ENCODE measurements at places on chromosomes 7 and 10.

GRCh38 chr10:95880704-95881103 is 27.1 kb upstream of the CC2D2B start:
- no peak for DNase-seq

- DNase-seq = no peak
These were observed 108.3 kb downstream of the AHR start for GRCh38 chr7:17406738-17407137.

- DNase-seq = no peak
These were observed 53.8 kb downstream of the COL13A1 start for GRCh38 chr10:69855346-69856111.

DNA sequence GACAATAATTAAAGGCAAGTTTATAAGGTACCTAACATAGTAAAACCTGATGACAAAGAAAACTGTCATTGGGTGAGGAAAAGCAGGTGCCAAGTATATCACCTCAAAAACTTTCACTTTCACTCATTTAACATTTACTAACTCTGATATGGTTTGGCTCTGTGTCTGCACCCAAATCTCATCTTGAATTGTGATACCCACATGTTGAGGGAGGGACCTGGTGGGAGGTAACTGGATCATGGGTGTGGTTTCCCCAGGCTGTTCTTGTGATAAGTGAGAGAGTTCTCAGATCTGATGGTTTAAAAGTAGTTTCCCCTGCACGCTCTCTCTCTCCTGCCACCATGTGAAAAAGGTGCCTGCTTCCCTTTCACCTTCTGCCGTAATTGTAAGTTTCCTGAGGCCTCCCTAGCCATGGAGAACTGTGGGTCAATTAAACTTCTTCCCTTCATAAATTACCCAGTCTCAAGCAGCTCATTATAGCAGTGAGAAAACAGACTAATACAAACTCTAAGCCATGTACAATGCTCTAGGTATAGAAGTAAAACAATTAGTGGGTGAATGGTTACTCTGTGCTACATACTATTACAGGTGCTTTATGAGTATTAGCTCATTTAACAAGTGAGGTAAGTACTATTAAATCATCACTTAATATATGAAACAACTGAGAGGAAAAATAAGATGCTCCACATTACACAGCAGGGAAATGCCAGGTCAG is 199.0 kb downstream of the CHCHD3 start:
- peak; percentile 8 for DNase-seq

GRCh38 chr7:2068693-2069471 is 163.9 kb downstream of the MAD1L1 start:
- no peak for DNase-seq

GRCh38 chr10:78531088-78531487 is 497.4 kb downstream of the RPS24 start:
- DNase-seq = no peak

DNA sequence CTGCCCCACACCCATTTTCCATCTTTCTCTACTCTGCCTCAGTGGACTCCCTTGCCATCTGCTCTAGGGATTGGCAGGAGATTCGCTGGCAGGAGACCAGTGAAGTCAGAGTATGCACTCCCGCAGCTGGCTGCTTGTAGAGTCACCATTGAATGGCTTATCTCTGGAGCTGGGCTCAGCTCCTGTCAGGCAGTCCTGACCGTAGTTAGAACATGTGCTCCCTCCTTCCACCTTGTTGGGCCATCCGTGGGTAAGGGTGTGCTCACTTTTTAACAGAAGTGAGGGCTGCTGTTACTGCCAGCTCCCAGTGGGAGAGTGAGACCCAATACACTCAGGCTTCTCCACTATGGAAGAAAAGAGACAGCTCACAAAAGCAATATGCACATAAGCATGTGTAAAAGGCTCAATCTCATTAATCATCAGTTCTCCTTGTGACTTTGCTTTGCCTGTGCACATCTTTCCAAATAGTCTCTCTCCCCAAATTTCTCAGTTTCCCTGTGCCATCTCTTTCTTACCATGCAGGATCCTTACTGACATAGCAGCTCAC is 773.3 kb downstream of the GRID1 start:
- no peak for DNase-seq

DNA sequence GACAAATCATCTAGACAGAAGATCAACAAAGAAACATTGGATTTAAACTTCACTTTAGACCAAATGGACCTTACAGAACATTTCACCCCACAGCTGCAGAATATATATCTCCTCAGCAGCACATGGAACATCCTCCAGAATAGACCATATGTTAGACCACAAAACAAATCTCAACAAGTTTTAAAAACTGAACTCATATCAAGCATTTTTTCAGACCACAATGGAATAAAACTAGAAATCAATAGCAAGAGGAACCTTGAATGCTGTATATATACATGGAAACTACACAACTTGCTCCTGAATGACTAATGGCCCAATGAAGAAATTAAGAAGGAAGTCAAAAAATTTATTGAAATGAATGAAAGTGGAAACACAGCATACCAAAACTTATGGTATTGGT is 157.7 kb downstream of the MTERF1 start:
- no peak for DNase-seq

- no peak for DNase-seq
These were observed 101.3 kb downstream of the MDFIC start for GRCh38 chr7:115023219-115023618.

GRCh38 chr10:10792681-10793080 is 225.0 kb upstream of the CELF2 start:
- no peak for DNase-seq

- DNase-seq = no peak
These were observed 92.4 kb upstream of the CAV2 start for GRCh38 chr7:116407165-116407564.

DNA sequence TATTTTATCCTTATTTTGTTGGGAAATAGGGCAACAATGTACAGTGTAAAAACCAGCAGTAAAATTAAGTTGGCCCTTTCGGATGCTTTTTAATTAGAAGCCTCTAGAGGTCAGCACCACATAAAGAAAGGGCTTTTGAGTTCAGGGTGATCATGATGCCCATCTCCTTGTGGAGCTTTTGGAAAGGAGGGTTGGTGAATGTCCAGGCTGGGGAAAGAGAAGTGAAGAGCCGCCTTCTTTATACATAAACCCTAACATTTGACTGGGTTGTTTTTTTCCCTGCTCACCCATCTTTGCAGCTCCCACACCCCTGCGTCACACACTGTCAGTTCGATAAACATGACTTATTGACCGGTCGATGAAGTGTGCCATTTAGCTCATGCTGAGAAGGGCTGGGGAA is 29.8 kb downstream of the MTURN start:
- DNase-seq = no peak

- DNase-seq = no peak
These were observed 44.8 kb upstream of the ELFN1 start for GRCh38 chr7:1624999-1625927.

DNA sequence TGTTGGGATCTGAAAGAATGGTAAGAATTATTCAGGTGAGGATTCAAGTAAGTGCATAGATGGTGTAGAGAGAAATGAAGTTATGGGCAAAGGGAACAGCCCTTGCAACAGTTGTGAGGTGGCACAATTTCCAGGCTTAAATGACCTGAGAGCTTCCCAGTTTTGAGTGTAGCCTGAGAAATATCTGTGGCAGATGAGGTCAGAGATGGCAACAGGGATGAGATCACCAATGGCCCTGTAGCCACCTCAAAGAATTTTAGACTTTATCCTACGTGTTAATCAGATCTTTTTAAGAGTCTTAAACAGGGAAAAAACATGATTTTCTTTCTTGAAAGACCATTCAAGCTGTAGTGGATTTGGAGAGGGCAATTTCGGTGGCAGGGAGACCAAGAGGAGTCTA is 1.9 kb upstream of the NRF1 start:
- DNase-seq = no peak

DNA sequence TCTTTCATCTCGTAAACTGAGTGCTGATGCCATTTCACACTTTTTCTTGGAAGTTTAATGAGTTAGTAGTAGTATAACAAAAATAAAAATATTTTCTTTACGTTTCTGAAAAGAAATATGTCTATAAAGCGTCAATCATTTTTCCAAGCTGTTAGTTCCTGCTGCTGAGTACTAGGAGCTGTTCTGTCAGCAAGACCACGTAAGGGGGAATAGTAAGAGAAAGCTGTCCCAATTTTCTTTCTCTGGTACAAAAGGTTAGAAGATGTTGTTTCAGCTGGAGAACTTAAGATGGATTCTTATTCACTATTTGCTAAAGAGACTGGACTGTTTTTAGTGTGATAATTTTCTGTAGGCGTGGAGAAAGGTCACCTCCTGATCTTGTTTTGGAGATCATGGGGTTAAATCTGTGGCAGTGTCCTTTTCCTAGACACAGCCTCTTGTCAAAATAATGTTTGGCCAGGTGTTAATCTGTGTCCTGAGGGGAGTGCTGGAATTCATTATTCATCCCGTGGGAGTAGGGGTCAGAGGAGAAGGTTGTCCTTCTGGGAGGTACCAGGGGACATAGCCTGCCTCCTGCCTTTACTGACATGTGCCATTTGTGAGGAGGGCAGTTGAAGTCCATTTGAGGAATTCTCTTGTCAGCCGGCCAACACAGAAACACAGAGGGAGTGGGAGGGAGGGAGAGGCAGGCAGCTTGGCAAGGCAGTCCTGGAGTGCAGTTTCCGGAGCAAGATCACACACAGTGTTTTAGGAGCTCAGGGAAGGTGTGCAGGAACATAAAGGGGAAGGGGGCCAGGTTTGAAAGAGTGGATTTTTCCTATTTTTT is 368.7 kb downstream of the AUTS2 start:
- no peak for DNase-seq

DNA sequence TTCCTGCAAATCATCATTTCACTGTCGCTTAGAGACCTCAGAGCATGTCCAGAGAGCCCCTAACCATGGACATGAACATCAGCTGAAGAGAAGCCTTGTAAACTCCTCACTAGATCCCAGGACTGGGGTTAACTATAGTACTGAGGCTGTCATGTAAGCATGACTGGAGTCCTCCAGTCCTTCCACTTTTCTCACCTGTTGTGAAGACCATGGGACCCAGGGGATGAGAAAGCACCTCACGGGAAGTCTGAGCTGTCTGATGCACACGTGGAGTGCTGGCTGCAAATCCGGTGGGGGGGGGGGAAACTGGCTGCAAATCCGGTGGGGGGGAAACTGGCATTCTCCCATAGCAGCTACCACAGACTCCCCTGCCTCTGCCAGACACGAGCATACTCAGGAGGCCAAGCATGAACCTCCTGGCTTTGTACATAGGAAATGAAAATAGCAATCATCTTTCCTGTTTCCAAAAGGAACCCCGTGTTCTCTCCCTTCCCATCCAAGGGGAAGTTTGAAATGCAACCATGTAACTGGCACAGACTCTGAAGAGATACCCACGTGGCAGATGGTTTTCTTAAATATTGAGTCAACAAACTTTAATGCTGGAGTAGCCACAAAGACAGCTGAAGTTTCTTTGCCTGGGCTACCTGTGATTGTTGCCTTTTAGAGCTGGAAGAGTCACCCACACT is 261.4 kb downstream of the ZMYND11 start:
- no peak for DNase-seq

DNA sequence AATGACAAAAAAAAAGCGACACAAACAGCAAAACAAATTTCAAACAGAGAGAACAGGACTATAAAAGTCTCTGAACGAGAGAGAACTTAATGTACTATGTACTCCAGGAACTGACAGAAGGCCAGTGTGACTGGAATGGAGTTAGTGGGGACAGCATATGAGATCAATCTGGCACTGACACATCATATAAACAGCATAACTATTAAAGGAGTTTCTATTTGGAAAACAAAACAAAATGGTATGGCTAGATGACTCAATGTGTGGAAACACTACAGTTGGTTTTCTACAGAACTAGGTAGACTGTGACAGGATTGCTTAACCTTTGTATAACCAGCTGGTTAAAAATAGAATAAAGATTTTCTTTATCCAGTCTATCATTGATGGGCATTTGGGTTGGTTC is 232.9 kb upstream of the KAT6B start:
- DNase-seq = no peak

DNA sequence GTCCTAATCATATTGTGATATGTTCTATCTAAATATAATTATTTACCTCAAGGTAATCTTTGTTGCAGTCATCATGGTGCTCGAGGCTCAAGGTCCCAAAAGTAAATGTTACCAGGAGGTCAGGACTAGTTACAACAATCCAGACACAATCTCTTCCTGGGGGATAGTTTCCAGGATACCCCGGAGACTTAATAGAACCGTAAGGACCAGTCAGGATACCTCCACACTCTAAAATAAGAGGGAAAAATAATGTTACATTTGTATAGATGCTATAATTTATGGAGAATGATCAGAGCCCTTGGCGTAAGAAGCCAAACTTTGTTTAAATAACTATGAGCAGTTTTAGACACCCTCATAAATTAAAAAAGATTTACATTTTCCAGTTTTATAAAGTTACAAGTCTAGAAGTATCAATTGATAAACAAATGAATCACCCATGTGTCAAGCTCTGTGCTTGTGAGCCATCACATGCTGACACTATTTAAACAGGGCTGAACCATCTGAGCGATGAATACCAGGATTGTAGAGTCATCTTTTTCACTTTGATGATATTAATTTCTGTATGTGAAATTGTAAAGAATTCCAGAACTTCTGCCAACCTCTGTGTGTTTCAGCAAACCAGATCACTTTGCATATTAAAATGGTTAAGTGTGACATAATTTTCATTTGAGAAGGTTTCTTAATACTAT is 41.3 kb downstream of the CUBN start:
- DNase-seq = no peak

DNA sequence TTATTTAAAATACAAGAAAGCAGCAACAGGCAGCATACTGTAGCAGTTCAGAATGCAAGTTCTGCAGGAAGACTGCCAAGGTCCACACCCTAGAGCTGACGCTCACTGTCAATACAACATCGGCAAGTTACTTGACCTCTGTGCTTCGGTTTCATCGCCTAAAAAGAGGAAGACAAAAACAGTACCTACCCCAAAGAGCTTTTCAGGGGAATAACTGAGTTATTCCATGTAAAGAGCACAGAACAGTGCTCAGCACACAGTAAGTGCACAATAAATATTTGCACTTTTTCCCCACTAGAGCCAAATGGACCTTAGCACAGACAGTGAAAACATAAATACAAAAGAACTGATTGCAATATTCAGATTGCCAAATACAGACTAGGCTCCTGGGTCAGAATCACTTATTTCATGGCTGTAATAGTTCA is 88.6 kb downstream of the USP6NL start:
- no peak for DNase-seq

Data from stimulated activated CD4-positive, alpha-beta T cell treated with anti-CD3 and anti-CD28 coated beads, Interleukin-1b, Interleukin-23, amount 100 ng/mL, for 24 hours (primary cell).